ENCODE measurements at places on chromosomes 6 and 20.
A peak's percentile ranks its signal among the peaks of the same experiment; 100 is the strongest.

DNA sequence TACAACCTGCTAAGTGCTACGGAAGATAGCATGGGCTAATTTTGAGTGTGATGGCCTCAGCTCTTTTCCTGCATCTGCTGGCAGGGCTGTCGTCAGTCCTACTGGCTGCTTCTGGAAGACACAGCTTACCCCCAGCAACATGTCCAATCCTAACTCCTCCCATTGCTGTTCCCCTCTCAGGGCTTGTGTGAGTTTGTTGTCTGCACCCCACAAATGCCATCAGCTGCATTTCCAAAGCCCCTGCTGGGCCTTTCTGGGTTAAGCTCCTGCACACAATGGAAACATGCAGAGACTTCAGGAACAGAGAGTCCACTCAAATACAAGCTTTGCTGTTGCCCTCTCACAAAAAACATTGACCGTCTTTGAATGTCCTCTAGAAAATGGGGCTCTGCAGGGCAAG is 84.7 kb downstream of the RNF182 start:
- no peak for DNase-seq

DNA sequence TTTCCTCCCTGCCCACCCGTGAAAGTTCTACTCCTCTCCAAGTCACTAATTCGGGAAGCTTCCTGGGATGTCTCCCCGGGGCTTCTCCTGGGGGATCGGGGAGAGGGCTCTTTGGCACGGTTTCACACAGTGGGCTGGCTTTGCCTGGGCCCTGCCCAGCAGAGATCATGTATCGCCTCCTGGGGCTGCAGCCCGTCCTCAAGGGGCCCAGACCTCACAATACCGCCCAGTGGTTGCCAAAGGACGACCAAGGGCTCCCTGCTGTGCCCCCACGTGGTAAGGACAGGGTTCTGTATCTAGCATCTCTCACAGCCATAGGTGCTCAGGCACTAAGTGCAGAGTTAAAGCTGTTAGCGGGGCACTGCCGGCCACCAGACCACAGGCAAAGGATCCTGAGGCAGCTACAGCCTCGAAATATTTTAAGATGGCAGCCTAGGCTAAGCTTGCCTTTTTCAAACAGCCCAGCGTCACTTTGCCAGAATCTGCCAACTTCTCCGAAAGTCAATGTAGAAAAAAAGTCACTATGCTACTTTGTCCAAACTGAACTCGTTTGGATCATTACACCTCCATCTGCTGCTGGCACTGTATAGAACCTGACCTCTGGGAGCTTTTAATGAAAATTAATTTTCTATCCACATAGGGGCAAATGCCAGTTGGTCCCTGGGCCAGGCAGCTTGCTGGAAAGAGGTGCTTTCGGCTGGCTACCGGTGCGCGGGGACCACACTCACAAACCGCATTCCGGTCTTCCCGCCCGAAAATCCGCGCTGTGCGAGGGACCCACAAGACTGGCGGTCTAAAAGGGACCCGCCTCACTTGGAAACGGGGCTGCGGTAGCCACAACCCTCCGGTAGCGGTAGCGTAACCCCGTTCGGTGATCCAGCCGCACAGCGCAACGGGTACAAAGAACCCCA is 1.3 kb upstream of the NNAT start:
- DNase-seq, result no peak

DNA sequence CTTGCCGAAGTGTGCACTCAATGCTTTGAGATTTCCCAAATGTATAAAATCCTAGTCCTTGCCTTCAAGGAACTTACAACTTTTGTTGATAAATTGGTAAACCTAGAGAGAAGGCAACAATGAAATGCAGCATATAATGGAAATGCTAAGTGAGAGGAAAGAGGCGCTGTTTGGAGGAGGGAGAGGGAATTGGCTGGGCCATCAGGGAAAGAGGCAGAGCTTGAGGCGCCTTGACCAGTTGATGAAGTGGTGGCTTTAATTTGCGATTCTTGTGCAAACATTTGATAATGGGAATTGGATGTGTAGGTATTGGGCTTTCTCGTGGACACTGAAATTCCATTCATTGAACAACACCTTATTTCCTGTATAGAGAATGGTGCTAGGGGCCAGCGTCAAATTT is 1.9 kb upstream of the CDYL start:
- no peak for DNase-seq

GRCh38 chr6:163263196-163263595 is 151.3 kb upstream of the QKI start:
- no peak for DNase-seq

DNA sequence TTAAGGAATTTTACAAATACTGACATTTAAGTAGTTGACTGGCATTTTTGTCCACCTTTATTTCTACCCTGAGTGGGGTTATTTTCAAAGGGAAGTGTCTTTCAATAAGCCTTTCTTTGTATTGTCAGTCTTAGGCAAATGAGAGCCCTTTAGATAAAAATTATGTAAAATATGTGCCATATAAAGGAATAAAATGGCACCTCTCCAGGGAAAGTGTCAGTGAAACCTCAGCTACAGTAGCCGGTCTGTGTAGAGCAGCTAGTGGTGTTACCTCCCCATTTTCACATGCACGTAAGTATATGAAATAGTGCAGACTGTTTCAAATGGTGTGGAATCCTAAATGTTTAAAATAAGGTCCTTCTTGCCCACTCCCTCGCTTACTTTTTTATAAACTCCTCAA is 5.0 kb downstream of the FAM217B start:
- DNase-seq, result no peak

DNA sequence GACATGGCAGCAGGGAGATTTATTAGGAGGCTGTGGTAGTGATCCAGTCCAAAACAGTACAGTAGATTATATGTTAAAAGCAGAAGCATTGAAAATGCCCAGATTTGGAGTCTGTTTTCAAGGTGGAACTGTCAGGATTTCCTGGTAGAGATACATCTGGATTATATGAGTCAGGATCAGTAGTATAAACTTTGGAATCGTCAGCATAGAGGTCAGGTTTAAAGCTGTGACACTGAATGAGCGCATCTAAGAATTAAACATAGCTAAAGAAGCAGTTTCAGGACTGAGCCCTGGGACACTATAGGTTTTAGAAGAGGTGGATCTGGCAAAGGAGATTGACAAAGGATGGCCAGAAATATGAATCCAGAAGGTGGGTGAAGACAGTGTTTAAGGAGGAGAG is 60.4 kb downstream of the RNF144B start:
- no peak for DNase-seq

GRCh38 chr6:41707565-41708200 is 27.7 kb downstream of the TFEB start:
- peak; percentile 96 for DNase-seq

- DNase-seq, result peak; percentile 59
These were observed 920 bp upstream of the RNF5 start for GRCh38 chr6:32177183-32177787.

- peak; percentile 61 for DNase-seq
These were observed 1.7 kb downstream of the TAAR6 start for GRCh38 chr6:132571774-132572173.

DNA sequence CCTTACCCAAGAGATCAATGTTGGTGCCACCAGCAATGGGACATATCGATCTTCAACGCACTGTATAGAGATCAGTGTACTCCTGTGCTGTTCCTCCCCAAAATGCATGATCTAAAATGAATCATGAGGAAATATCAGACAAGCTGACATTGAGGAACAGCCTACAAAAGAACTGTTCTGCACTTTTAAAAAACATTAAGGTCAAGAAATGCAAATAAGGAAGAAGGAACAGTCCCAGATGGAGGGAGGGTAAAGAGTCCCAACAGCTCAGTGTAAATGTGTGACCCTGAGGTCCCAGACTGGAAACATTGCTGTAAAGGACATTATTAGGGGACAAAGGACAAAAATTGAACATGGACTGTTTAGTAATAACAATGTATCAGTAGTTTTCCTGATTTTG is 24.3 kb upstream of the XRN2 start:
- no peak for DNase-seq

- DNase-seq, result no peak
These were observed 26.3 kb upstream of the NAA20 start for GRCh38 chr20:19990850-19991249.

- no peak for DNase-seq
These were observed 11.6 kb upstream of the ASCC3 start for GRCh38 chr6:100892693-100893092.

DNA sequence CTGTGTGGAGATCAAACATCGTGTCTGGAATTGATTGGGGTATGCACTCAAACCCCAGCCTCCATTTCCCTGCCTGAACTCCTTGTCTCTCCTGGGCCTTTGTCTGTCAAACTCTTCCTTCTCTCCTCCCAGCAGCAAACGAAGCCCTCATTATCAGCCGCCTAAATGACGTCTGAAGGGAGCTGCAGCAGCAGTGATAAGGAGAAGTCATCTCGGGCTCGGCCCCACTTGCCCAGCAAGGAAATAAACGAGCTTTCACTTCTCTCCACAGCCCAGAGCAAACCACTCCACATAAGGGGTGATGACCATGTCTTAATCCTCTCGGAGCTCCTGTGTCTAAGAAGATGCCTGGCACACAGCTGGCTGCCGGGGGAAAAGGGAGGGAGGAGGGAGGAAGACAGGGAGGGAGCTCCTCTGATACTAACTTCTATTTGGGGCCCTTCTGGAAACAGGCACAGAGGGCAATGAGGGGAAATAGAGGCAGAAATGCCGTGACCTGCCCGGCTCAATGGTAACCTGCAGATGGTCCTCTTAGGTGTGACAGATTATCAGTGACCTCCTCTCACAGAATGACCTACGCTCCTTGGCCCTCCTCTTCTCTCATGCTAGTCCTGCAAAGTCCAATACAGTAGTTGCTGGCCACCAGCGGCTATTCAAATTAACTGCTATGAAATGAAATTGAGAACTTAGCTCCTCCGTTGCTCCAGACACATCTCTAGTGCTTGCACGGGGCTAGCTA is 100.4 kb downstream of the PXDC1 start:
- no peak for DNase-seq

GRCh38 chr6:17103715-17104114 is 1.9 kb downstream of the STMND1 start:
- DNase-seq, result no peak

DNA sequence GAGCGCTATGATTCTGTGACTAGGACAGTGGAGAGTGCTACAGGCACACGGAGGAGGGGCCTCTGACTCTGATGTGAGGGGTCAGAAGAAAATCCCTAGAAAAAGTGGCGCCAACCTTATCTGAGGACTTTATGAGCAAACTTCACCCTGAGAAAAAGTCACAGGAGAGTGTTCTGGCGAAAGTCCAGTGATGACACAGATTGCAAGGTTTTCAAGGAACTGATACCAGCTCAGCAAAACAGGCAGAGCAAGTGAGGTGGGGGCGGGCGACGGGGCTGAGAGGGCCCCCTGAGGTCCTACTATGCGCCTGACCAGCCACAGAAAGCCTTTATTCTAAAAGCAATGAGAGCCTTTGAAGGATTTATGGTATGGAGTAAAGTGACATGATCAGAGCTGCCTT is 73.3 kb downstream of the SLC22A23 start:
- no peak for DNase-seq

DNA sequence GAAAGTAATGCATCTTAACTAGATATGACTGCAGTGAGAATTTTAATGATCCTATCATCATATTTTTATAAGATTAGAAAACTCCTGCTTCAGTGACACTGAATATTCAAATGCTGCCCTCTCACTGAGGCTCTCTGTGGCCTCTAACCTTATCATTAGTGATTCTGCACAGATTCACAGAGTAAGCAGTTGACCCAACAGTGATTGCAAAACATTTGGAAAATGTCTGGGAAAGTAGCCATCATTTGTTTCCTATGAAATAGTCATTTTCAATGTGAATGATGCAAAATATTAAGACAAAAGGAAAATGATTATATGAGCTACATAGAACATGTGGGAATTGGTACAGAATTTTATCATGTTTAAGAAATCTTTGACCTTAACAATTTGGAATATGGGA is 210.3 kb downstream of the TBX18 start:
- no peak for DNase-seq

DNA sequence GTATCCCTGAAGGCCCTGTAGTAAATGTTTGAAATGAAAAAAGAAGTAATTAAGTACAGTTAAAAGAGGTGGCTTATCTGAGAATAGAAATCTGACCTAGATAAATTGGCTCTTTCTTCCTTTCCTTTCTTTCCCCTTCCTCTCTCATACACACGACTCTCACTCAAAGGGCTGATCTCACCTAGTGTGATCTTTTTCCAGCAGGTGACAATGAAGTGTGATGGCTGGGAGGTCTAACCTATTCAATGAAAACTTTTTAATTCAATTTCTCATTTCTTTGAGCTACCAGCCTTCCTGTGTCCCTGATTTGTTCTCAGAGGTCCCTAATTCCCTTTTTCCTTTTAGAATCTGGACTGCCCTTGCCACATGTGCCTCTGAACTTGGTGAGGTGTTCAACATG is 118.0 kb upstream of the RIMS1 start:
- DNase-seq, result no peak

- DNase-seq, result no peak
These were observed 332.7 kb downstream of the CENPW start for GRCh38 chr6:126672649-126673048.

DNA sequence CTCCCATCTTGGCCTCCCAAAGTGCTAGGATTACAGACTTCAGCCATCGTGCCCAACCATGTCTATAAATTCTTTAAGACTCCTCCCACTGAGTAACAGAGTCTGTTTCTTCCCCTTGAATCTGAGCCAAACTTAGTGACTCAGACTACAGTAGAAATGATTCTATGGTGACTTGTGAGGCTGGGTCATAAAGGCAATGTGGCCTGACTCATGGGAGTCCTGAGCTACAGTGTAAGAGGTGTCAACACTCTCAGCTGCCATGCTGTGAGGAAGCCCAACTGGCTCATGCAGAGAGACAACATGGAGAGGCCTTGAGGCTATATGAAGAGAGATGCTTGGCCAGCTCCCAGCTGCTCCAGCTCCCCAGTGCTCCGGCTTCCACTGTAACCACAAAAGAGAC is 5.2 kb upstream of the NRSN2 start:
- peak; percentile 19 for DNase-seq

GRCh38 chr20:24109537-24109936 is 121.0 kb upstream of the GGTLC1 start:
- DNase-seq, result no peak

DNA sequence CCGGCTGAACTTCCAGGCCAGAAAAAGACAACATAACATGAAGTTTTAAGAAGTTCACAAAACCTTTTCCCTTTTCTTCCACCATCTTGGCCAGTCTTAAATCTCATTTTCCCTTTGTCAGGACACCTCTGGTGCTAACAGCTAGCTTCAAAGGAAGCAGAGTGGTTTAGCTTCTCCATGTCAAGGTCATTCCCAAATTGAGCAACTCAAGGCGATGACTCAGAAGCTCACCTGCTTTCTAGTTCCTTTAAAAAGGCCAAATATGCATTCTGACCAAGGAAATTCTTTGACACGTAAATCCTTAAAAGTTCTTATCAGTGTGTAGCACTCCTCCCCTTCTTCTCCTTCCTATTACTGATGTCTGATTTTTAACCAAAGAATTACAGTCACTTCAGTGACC is 69.6 kb upstream of the VGLL2 start:
- DNase-seq, result no peak

GRCh38 chr6:142648036-142648451 is 296.9 kb downstream of the HIVEP2 start:
- no peak for DNase-seq

GRCh38 chr20:6311841-6312655 is 189.2 kb upstream of the FERMT1 start:
- no peak for DNase-seq

DNA sequence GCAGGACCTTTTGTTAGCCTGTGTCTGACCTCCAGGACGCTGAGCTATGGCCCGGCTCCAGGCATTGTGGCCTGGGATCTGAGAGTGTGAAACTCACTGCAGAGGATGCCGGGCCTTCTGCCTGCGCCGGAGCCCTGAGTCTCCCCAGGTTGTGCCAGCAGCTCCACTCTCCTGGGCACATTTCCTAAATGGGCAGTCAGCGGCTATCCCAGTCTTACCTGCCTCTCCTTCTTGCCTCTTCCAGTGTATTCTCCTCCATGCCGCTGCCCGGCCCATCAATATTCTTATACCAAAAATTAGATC is 397.8 kb downstream of the CDH4 start:
- no peak for DNase-seq

Measured in AML-193 (cell line).